ENCODE measurements at places on chromosomes 12 and 14. TPM values are rescaled to one million over a fixed set of nuclear protein-coding genes. Genes with fewer than 3 reads are reported as not detected.

Gene IRAK3
- total RNA-seq, result 0.37 TPM

Gene MYF5
- not detected for total RNA-seq

Gene OAS1
- not detected for total RNA-seq

Gene ITGB7
- 0.43 TPM for total RNA-seq

Gene AREL1
- total RNA-seq, result 25.2 TPM

Gene PLD4
- total RNA-seq, result not detected

Gene SMCO2
- total RNA-seq, result not detected

Gene RPL10L
- not detected for total RNA-seq

Gene RBP5
- total RNA-seq, result not detected

DNA sequence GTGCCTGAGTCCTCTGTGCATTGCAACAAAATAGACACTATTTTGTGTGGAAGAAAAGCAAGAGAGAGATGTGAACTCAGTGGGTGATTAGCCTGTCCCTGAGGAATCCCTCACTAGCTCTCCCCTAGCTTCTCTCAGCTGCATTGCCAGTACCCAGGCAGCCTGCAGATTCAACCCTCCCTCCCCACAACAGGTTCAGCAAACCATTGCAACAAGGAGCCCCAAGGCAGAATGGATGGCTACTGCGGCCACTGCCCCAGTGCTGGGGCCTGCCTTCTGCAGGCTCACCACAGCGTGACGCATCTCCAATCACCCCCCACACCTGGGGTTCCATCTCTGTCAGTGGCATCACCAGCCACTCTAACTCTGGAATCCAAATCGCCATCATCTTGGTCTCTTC lies 2.3 kb downstream of the CRACR2A start:
- H3K27me3 ChIP-seq, result peaks cover 22% of the 10 kb centered on the region
- H3K4me3 ChIP-seq, result no peak overlapping the region
- H3K27ac ChIP-seq, result no peak overlapping the region

GRCh38 chr12:42763682-42764081 lies 174.1 kb upstream of the PRICKLE1 start:
- H3K27ac ChIP-seq, result no peak overlapping the region
- H3K4me1 ChIP-seq, result no peaks in the 10 kb centered on the region
- no peaks in the 10 kb centered on the region for H3K27me3 ChIP-seq

DNA sequence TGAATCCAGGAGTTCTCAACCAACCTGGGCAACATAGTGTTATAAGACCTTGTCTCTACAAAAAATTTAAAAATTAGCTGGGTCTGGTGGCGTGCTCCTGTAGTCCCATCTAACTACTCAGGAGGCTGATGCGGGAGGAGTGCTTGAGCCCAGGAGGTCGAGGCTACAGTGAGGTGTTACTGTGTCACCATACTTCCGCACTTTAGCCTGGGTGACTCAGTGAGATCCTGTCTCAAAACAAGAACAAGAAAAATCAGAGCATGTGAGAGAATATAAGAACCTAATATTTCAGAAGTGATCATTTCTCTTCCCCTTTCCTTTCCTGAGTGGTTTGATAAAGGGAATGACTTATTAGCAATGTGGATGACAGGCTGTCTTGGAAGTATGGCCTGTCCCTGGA lies 9.5 kb downstream of the TRAF3 start:
- DNase-seq, result no peak
- H3K4me3 ChIP-seq, result no peak overlapping the region
- no peaks in the 10 kb centered on the region for H3K36me3 ChIP-seq
- H3K27me3 ChIP-seq, result no peaks in the 10 kb centered on the region
- no peak overlapping the region for H3K27ac ChIP-seq
- H3K4me1 ChIP-seq, result no peaks in the 10 kb centered on the region

- DNase-seq, result no peak
- H3K27ac ChIP-seq, result no peak overlapping the region
- H3K4me3 ChIP-seq, result no peak overlapping the region
- H3K4me1 ChIP-seq, result peaks cover 12% of the 10 kb centered on the region
- no peaks in the 10 kb centered on the region for H3K27me3 ChIP-seq
Measured at GRCh38 chr12:59500915-59501314, 94.9 kb upstream of the SLC16A7 start.

DNA sequence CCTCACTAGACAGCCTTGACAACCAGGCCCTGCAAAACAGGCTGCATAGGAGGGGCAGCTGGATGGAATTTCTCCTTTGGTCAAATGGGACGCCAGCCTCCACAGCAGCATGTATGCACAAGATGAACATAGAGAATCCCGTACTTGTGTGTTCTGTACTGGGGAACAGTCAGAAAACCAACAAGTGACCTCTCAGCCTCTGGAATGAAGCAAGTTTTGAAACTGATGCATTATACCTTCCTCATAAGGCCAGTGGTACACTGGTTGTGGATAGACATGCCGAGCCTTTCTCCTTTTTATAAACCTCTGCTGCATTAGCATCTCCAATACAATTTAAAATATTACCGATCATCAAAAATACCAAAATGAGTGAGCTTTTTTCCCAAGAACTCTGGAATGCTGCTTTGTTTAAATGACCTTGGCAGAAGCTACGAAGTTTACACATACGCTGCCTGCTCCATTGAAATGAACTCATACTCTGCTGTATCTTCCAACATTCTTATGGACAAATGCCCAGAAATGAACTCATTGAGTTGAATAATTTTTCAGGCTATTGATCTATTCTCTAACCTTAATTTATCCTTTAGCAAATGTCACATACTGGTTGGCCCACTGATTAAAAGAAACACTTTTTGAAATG lies 47.6 kb upstream of the FERMT2 start:
- no peaks in the 10 kb centered on the region for H3K4me1 ChIP-seq
- H3K4me3 ChIP-seq, result no peak overlapping the region
- H3K27ac ChIP-seq, result no peak overlapping the region
- DNase-seq, result no peak

- H3K4me3 ChIP-seq, result no peak overlapping the region
- no peaks in the 10 kb centered on the region for H3K36me3 ChIP-seq
- H3K27ac ChIP-seq, result peak overlapping the region; percentile 55
- no peak for DNase-seq
Measured at GRCh38 chr12:69096669-69097335, 142.6 kb upstream of the CPSF6 start.

- H3K27me3 ChIP-seq, result no peaks in the 10 kb centered on the region
- H3K36me3 ChIP-seq, result no peaks in the 10 kb centered on the region
- DNase-seq, result no peak
- no peaks in the 10 kb centered on the region for H3K4me1 ChIP-seq
Measured at GRCh38 chr14:91674911-91675310, 57.0 kb downstream of the CATSPERB start.

DNA sequence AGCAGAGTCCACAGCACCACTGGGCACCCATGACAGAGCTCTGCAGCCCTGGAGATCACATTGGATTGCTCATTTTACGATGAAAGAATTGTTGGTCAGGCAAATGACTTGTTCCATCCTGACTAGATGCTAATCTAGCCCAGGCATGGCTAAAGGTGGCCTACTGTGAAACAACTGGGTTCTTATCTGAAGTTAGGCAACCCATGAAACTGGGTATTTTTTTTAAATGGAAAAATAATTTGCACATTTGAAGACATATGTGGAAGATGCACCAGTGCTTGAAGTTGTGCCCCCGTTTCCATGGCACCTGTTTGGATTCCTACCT lies 8.3 kb downstream of the PYGL start:
- no peak for DNase-seq
- no peak overlapping the region for H3K4me3 ChIP-seq
- H3K27ac ChIP-seq, result no peak overlapping the region

GRCh38 chr14:100896369-100897060 lies 7.0 kb downstream of the RTL1 start:
- no peaks in the 10 kb centered on the region for H3K27me3 ChIP-seq
- DNase-seq, result peak; percentile 54
- peak overlapping the region; percentile 2 for H3K27ac ChIP-seq
- H3K4me3 ChIP-seq, result no peak overlapping the region
- H3K36me3 ChIP-seq, result no peaks in the 10 kb centered on the region

- DNase-seq, result no peak
- no peak overlapping the region for H3K27ac ChIP-seq
- no peaks in the 10 kb centered on the region for H3K36me3 ChIP-seq
- no peak overlapping the region for H3K4me3 ChIP-seq
Measured at GRCh38 chr12:9794484-9795093, 32.7 kb upstream of the KLRF1 start.

GRCh38 chr14:77607741-77608302 lies 8.6 kb downstream of the SPTLC2 start:
- no peak overlapping the region for H3K4me3 ChIP-seq
- peak overlapping the region; percentile 16 for H3K27ac ChIP-seq
- H3K27me3 ChIP-seq, result no peaks in the 10 kb centered on the region

GRCh38 chr12:53636641-53637040 lies 10.5 kb upstream of the ATF7 start:
- no peaks in the 10 kb centered on the region for H3K36me3 ChIP-seq
- no peak overlapping the region for H3K27ac ChIP-seq
- no peaks in the 10 kb centered on the region for H3K27me3 ChIP-seq
- no peak for DNase-seq

- H3K27ac ChIP-seq, result no peak overlapping the region
- no peak overlapping the region for H3K4me3 ChIP-seq
- peaks cover 23% of the 10 kb centered on the region for H3K27me3 ChIP-seq
- H3K36me3 ChIP-seq, result no peaks in the 10 kb centered on the region
Measured at GRCh38 chr12:112875608-112876007, 31.2 kb upstream of the OAS1 start.

DNA sequence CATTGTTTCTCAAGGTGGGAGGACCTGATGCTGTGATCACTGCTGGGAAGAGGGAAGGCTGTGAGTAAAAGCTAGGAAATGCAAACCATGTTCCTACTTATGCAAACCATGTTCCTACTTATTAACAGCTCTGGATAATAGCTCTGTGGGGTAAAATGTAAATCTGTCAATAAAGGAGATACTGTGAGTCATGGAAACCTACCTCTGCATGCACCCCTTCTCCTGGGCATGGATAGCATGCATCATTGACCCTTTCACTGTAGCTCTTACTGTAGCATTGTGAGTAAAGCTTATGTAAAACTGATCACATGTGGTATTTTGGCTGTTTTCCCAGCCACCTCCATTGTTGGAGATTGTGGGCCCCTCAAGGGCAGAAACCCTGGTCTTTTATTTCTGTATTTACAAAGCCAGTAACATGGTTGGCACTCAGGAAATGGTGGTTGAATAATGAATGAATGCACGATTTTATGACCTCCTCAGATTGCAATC lies 253.7 kb downstream of the GRIN2B start:
- H3K4me3 ChIP-seq, result no peak overlapping the region
- H3K27ac ChIP-seq, result no peak overlapping the region
- DNase-seq, result no peak
- no peaks in the 10 kb centered on the region for H3K36me3 ChIP-seq
- peaks cover 6% of the 10 kb centered on the region for H3K27me3 ChIP-seq
- no peaks in the 10 kb centered on the region for H3K4me1 ChIP-seq

- no peaks in the 10 kb centered on the region for H3K36me3 ChIP-seq
- H3K4me3 ChIP-seq, result no peak overlapping the region
- H3K4me1 ChIP-seq, result no peaks in the 10 kb centered on the region
- H3K27ac ChIP-seq, result no peak overlapping the region
- DNase-seq, result no peak
Measured at GRCh38 chr14:99627510-99628381, 17.2 kb upstream of the HHIPL1 start.

GRCh38 chr14:40656311-40656710 lies 950.4 kb upstream of the LRFN5 start:
- H3K36me3 ChIP-seq, result no peaks in the 10 kb centered on the region
- H3K27me3 ChIP-seq, result no peaks in the 10 kb centered on the region
- H3K27ac ChIP-seq, result no peak overlapping the region
- H3K4me3 ChIP-seq, result no peak overlapping the region
- H3K4me1 ChIP-seq, result no peaks in the 10 kb centered on the region
- no peak for DNase-seq

GRCh38 chr14:24058951-24059475 lies 7.2 kb downstream of the CARMIL3 start:
- H3K4me3 ChIP-seq, result no peak overlapping the region
- no peaks in the 10 kb centered on the region for H3K36me3 ChIP-seq
- H3K27ac ChIP-seq, result no peak overlapping the region

- no peak overlapping the region for H3K27ac ChIP-seq
- DNase-seq, result no peak
- no peaks in the 10 kb centered on the region for H3K27me3 ChIP-seq
- H3K4me1 ChIP-seq, result peaks cover 8% of the 10 kb centered on the region
- no peak overlapping the region for H3K4me3 ChIP-seq
Measured at GRCh38 chr14:96095058-96095457, 55.9 kb downstream of the C14orf132 start.

GRCh38 chr14:67385120-67385519 lies 25.0 kb downstream of the EIF2S1 start:
- H3K27ac ChIP-seq, result no peak overlapping the region
- no peak overlapping the region for H3K4me3 ChIP-seq
- DNase-seq, result no peak
- H3K27me3 ChIP-seq, result no peaks in the 10 kb centered on the region
- H3K36me3 ChIP-seq, result peaks cover 29% of the 10 kb centered on the region

DNA sequence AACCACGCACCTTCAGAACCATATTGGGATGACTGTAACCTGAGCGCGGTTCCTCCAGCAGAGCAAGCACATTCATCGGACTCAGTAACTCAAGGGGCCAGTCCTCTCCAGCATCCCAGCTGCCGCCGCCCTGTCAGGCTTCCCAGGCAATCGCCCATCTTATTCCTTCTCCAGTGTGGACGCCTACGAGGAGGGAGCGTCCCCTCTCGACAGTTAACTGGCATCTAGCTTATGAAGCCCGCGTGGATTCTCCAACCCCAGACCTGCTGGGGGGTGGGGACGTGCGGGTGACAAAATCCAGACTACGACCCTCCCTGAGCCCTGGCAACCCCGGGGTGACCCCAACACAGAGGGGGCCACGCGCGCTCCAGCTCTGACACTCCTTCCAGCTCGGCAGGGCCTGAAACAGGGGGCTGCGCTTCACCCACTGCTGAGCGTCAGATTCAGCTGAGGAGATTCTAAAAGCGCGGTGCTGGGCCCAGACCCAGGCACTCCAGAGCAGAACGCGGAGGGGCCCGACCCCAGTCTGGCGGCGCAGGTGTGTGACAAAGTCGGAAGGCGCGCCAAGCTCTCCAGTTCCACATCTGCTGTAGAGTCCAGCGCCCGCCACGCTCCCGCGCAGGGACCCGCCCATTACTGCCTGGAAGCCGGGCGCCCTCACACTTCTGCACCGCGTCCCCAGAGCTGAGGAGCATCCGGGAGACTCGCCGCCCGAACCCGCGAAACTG lies 43.9 kb upstream of the ESR2 start:
- DNase-seq, result peak; percentile 91
- H3K4me1 ChIP-seq, result peaks cover 32% of the 10 kb centered on the region
- peak overlapping the region; percentile 74 for H3K27ac ChIP-seq
- H3K27me3 ChIP-seq, result no peaks in the 10 kb centered on the region

- H3K27me3 ChIP-seq, result peaks cover 54% of the 10 kb centered on the region
- no peak for DNase-seq
- no peaks in the 10 kb centered on the region for H3K4me1 ChIP-seq
- no peak overlapping the region for H3K4me3 ChIP-seq
- H3K36me3 ChIP-seq, result no peaks in the 10 kb centered on the region
- H3K27ac ChIP-seq, result no peak overlapping the region
Measured at GRCh38 chr14:101681795-101682194, 79.7 kb upstream of the PPP2R5C start.

All from neural progenitor cell (in vitro differentiated cells).